NCI-H1436 treated with DMSO at 0.1 percent for 48 hours (cell line): ENCODE measurements at places on chromosomes 16 and 17.

DNA sequence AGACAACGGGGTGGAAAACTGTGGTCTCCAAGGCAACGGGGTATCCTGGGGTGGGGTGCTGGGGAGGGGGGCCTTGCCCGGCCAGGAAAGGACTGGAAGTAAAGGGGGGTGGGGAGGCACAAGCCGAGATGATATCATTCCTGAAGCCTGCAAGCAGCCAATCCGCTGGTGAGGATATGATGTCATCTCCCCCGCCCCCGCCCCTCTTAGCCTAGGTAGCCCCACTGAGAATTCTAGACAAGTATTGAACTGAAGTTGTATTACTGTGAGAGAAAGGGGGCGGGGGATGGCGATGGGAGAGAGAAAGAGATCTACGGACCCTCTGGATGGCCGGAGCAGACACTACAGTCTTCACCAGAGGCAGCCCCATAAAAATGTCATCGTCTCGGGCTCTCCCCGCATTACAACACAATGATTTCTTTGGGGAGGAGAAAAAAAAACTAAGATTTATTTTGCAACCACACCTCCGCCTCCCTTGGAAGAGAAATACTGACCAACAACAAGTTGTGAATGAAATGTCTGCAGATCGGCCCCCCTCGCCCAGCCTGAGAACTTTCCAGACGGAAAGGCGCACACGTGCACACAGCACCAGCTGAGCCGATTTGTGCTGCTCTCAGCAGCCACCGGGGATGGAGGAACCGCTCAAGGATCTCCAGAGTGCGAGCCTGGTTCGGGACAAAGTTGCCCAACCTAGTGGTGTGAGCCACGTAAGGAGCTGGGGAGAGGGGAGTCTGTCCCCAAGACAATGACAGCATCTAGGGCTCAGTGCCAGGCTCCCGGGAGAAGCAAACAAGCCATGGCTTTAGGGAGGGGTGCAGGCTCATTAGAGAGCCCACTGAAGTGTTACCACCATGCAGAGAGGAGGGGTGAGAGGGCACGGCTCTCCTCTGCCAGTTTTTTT, 222.1 kb downstream of the SOX9 start:
- no peak for DNase-seq

DNA sequence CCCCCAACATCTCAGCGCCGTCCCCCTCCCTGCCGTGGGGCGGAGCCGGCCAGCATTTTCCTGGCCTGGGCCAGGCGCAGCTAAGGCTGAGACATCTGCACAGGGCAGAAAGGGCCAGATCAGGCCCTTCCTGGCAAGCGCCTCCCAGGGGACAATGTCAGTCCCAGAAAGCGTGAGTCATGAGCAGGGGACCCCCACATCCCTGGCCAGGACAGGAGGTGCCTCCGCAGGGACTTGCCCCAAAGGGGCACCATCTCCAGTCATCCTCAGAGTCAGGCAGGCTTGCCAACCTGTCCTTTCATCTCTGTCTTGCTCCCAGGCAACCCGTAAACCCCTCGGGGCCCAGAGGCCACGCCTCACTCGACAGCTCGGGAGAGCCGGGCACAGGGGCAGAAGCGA, 43.2 kb downstream of the SOCS1 start:
- DNase-seq: no peak

- no peak for DNase-seq
Measured at GRCh38 chr17:49146620-49147306, 14.2 kb downstream of the B4GALNT2 start.

GRCh38 chr16:61900482-61900881, 135.8 kb downstream of the CDH8 start:
- no peak for DNase-seq

GRCh38 chr17:55734128-55734781, 11.6 kb upstream of the TMEM100 start:
- DNase-seq: no peak

DNA sequence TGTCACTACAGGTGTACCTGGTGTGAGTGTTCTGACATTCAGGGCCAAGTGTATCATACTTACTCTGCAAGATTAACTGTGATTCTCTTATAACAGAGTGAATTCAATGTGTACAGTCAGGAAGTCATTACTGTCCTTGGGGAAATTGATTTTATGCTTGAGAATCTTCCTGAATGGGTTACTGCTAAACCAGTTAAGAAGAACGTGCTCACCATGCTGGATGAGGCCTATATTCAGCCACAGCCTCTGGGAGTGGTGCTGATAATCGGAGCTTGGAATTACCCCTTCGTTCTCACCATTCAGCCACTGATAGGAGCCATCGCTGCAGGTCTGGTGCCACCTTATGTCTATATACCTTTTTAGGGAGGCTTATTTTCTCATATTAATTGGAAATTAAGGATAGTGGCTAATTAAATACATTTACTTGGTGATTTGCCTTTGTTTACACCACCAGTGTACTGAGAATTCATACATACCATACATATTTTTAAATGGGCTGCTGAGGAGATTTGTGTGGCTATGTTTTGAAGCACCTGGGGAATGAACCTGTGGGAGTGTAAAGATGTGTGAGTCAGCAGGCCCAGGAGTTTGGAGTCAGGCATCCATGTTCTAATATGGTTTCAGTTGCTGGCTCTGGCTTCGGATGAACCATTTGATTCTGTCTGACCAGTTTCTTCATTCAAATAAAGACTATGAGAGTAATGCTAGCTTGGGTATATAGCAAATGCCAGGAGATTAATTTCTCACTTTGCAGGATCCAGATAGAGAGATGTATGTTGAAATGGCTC, 3.1 kb downstream of the ALDH3A2 start:
- DNase-seq: no peak
